ENCODE measurements at places on chromosomes 16 and 17.

- peak; percentile 45 for DNase-seq
Observed at GRCh38 chr17:55264645-55265298, at the start of gene HLF. TSS of gene HLF (plus strand) at chr17:55264960. CDS start at chr17:55265485, 525 bp downstream.

DNA sequence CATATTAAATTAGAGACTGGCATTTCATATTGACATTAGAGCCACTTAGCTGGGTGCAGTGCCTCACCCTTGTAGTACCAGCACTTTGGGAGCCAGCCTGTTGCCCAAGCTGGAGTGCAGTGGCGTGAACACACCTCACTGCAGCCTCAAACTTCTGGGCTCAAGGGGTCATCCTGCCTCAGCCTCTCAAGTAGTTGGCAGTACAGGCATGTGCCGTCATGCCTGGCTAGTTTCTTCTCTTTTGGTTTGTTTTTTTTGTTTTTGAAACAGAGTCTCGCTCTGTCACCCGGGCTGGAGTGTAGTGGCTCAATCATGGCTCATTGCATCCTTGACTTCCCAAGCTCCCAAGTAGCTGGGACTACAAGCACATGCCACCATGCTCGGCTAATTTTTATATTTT is 8.7 kb downstream of the PPM1E start:
- DNase-seq: no peak

DNA sequence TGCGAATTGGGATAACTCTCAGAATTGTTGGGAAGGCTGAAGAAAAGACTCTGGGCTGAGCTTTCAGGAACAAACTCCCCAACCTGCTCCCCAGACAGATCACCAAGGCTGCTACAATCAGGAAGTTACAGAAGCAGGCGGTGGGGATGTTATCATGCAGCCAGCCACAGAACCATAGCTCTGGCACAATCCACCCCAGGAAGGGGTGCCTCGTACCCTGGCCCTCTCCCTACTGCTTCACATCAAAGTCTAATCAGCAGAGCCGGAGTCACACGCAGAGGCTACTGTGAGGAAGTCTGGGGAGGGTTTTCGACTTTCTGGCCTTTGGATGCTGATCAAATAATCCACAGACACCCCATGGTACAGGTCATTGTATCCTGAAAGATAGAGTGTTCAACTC is 86.8 kb downstream of the NTN1 start:
- DNase-seq: no peak

DNA sequence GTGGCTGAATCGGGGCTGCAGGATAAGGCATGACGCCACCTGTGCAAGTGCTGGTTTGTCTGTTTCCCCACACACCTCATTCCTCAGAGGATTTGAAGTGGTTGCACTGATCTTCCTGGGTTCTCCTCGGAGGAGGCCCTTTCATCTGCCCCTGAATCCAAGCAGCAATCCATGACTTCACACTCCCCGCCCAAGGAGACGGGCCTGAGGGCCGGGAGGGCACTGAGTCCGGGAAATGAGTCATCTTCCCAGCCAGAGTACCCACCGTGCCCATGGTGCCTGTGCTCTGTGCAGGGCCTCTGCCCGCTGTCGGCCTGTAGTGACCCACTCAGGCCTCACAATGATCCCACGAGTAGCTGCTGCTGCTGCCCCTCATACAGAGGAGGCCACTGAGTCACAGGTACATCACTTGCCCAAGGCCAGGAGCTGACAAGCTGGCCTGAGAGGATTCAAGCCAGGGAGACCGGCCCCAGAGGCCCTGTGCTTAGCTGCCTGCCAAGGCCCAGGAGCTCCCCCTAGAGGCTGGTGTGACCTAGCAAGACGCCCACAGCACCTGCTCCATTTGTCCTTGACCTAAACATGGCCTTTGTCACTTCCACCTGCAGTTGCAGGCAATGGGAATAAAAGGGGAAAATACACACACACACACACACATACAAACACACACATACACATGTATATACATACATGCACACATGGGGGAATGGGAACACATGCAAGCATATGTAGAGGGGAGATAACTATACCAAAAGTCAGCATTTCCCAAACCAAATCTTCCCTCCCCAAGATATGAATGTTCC is 240.0 kb downstream of the C16orf95 start:
- DNase-seq: no peak

DNA sequence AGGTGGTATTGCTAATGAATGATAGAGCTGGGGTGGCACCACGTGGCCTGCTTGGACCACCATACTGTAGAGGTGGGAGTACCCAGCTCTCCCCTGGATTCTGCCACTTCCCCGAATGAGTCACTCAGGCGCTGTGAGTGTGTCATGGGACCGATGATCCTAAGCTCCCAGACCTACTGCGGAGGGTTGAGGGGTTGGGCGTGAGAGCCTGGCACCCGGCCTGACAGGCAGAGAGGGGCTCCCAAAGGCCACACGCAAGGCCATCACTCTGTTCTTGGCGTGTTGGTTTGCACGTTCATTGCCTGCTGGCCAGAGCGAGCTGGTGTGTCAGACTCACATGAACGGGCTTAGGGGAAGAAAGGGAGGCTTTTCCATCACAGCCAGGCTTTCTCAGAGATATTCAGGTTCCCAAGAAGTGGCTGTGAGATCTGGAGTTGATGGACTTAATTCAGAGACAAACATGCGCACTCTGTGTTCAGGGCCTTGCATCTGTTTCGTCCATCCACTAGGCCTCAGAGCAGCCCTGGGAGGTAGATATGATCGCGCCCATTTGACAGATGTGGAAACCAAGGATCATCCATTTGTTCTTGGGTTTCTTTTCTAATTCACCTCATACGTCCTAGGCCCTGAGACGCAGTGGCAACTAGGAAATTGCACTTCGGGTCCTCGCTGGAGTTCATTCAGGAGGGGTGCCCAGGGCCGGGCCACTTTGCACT is 41.4 kb downstream of the CMIP start:
- no peak for DNase-seq

DNA sequence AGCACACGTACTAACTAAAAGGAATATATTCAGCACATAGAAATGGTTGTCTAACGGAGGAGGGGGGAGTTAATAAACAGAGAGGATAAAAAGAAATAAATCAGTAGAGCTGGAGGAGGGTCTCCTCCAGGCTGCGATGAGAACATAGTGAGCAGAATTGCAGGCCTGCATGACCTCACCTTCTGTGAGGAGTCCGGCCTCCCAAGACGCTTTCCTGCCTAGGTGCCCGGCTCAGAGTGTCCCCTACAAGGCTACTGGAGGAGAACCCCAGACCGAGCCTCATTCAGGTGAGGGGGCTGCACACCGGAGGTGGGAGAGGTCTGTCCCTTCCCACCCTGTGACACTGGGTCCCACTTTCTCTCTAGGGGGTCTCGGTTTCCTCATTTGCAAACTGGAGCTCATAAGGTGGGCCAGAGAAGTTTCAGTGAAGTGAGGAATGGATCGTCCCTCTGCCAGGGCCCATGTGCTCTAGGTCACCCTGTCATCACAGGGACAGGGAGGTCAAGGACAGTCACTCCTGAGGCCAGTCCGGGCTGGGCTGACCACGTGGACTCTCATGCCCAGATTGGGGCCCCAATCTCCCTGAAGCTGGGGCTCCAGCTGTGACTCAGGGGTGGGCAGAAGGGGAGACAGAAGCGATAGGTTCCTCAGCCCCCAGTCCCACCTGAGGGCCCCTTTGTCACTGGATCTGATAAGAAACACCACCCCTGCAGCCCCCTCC is 3.3 kb upstream of the HBM start:
- DNase-seq: no peak

DNA sequence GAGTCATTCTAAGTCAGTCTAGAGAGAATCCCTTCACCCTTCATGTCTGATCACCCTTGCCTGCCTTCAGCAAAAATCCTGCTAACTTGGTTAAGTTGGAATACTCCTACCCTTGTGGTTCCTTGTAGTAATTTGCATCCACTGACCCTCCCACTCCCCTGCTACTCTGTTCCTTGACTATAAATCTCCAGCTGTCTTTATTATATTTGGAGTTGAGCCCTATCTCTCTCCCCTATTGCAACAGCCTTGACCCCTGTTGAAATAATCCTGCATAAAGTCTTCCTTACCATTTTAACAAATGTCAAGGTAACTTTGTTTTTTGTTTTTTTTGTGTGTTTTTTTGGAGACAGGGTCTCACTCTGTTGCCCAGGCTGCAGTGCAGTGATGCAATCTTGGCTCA is 590.1 kb downstream of the WWOX start:
- no peak for DNase-seq

DNA sequence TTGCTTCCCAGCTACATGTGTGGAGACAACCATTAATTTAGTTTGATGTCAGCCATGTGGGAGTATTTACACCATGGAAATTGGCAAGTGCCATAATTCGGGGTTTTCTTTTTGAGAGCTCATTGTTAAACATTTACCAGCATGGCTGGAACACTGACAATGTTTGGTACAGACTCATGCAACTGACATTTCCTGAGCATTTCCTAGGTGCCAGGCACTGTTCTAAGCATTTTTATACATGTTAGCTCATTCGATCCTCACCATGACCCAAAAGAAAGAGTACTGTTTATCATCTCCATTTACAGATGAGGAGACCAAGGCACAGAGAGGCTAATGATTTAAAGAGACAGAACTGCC is 86.9 kb downstream of the FOXL1 start:
- no peak for DNase-seq

DNA sequence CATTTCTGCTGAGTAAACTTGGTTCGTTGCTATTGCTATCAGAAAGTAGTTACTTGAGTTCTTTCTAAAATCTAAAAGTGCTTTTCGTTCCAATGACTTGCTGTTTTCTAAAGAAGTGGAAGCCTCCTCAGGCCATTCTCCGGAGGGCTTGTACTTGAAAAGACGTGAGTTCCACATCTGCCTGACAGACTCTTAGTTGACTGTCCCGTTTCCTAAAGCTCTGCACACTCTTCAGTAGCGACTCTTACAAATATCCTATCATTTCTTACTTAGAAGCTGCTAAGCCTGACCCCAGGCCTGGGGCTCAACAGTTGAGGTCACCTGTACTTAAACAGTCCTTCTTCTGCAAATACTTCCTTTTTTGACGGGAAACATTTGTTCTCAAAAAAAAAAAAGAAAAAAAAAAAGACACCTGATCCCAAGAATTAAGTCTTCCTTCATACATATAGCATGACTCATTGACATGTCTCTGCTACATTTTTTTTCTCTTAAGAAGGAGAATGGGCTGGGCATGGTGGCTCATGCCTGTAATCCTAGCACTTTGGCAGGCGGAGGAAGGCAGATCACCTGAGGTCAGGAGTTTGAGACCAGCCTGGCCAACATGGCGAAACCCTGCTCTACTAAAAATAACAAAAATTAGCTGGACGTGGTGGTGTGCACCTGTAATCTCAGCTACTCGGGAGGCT is 61.5 kb downstream of the DHRS7C start:
- DNase-seq: no peak

- DNase-seq: no peak
Observed at GRCh38 chr16:11140867-11141266, 115.1 kb downstream of the SOCS1 start.

GRCh38 chr17:66152756-66153155 is 39.2 kb downstream of the CEP112 start:
- DNase-seq: no peak

DNA sequence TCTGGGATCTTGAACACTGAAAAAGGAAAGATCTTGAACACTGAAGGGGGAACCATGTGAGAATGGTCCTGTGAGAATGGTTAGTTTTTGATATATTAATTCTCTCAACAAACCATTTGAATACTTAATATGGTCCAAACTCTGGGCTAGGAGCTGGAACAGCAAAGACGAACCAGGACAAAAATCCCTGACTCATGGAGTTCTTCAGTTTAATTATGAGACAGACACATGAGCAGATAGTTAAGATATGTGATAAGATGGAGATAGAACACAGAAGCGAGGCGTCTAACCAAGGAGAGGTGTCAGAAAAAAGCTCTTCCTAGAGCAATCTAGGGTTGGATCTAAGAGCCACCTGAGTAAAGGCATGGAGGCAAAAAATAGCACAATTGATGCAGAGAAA is 1.6 kb downstream of the CKLF start:
- no peak for DNase-seq

DNA sequence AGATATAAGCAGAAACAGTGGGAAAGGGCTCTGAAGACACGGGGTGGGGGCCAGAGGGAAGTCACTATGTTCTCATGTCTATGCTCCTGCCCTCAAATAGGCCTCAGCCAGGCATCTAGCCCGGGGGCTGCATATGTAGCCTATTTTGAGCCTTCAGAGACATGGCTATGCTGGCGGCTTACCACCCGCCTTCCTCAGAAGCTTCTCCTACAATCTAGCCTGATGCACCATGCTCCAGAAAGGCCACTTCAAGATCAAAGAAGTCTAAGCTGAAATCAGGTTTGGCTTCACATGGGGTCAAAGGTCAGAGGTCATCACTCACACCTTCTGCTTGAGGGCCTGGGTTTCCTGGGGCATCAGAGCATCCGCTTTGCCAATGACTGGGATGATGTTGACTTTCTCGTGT is 1.6 kb downstream of the SEPTIN1 start:
- DNase-seq: no peak

DNA sequence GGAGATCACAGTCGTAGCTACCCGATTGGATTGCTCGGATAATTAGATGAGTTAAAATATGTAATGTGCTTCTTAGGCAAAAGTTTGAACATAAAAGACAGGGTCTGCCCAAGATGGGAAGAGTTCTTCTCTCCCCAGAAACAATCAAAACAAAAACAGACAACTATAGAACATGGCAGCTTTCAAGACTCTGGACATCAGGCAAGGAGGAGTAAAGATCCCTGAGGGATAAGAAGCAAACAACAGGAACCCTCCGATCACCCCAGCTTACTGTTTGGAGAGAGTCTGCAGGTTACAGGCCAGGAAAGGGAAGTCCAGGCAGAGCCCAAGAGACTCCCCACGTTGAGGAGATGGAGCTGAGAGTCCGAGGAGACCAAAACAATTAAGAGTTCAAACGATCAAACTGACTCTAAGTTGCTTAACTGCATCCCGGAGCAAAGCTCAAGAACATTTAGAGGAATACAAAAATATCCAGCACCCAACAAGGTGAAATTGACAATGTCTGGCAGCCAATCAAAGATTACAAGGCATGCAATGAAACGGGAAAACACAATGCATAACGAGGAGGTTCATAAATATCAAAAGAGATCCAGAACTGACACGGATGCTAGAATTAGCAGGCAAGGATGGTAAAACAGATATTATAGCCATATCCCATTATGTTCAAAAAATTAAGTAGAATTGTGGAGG is 3.9 kb downstream of the ASGR2 start:
- no peak for DNase-seq

GRCh38 chr17:70794738-70795137 is 625.4 kb downstream of the KCNJ2 start:
- DNase-seq: no peak

GRCh38 chr17:66964930-66965800 is 658 bp downstream of the CACNG4 start:
- no peak for DNase-seq

DNA sequence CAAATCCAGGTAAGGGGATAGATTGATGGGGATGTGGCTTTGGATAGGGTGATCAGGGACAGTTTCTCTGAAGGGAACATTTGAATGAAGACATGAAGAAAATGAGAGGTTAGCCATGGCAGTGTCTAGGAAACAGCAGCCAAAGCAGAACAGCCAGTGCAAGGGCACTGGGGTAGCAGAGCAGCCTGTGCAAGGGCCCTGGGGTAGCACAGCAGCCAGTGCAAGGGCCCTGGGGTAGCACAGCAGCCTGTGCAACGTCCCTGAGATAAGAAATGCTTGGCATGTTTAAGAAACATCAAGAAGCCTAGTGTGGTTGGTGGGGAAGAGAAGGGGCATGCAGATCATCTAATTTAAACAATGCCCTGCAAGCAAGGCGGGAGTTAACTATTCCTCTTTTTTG is 128.5 kb downstream of the IRX5 start:
- no peak for DNase-seq

- DNase-seq: no peak
Observed at GRCh38 chr17:61670691-61671090, 79.7 kb upstream of the NACA2 start.

GRCh38 chr16:86591270-86591669 is 12.9 kb downstream of the FOXL1 start:
- no peak for DNase-seq

- no peak for DNase-seq
Observed at GRCh38 chr17:75895370-75896155, 1.2 kb downstream of the TRIM65 start.
